ENCODE measurements at places on chromosomes 12 and 14.

DNA sequence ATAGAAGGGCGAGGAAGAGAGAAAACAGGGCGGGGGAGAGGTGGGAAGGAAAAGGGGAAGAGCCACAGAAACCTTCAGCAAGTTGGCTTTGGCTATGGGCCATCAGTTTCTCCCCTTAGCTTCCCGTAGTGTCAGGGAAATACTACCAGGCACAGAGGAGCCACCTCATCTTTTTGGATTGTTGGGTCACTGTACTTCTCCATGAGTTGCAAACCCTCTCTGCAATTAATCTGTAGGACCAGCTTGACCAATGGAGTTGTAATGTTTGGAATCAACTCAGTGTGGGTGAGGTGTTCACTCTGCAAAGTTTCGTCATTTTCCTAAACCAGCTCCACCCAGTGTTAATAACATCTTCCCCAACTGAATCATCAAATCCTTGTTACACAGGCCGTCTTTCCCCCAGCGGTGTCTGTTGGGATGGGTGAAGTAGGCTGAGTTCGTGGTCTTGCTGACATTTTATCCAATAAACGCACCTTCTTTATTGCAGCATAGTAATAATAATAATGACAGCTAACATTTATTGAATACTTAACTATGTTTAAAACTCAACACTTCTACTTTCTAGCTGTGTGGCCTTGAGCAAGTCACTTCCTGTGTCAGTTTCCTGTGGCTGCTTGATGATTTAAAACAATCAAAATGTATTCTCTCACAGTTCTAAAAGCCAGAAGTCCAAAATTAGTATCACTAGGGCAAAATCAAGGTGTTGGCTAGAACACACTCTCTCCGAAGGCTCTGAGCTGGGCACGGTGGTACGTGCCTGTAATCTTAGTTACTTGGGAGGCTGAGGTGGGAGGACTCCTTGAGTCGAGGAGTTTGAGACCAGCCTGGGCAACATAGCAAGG, 8.1 kb upstream of the GLTP start:
- peak; percentile 74 for DNase-seq

DNA sequence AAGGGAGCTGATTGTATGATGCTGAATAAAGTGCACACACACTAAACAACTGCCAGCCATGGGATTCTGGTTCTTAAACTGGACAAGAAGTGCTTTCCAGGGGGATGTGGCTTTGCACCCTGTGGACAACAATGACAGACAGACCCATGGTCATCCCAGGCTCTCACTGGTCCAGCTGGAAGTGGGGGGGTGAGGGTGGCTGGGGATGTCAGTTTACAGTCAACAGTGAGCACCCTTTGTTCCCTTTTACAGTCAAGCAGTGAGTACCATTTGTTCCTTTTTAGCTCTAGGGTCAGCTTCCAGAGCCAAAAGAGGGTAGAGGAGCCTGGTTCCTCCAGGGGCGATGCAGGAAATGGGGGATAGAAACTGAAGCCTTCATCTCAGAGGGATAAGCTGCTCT, 100.7 kb downstream of the SMOC1 start:
- DNase-seq: no peak

- DNase-seq: peak; percentile 14
Observed at GRCh38 chr12:51351913-51352532, 5.5 kb upstream of the CELA1 start.

DNA sequence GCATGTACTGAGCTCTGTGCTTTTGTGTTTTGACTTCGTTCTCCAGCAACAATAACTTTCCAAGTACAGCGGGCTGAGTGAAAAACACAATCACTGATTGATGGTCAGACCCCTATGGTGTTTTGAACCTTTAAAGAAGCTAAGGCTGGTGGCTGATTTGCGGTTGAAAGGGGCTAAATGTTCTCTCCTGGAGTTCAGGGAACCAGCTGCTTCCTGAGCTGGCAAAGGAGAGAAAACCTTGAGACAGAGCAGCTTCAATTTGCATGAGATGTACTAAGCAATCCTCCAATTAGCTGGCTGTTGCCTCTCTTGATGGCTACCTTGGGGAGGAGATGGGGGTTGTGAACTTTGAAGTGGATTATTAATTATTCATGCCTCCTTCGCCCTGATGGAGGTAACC, 546.7 kb upstream of the SEL1L start:
- DNase-seq: no peak

- DNase-seq: no peak
Observed at GRCh38 chr12:124238886-124239285, 56.0 kb upstream of the RFLNA start.

DNA sequence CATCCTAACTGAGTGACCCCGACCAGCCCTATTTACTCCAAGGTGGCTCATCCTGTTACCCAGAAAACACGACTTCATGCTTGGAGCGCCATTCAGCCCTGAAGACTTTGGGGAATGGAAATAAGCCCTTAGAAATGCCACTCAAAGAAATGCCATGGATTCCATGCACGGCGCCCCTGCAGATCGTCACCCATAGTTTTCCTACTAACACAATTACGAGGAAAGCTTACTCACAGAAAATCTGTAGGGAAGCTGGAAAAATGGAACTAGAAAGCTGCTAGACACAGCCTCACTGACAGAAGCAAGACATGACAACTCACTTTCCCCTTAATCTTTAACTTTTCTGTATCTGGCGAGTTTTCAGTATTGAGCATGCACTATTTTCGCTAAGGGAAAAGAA, 19.5 kb downstream of the NUAK1 start:
- DNase-seq: no peak

GRCh38 chr14:29858299-29858698, 69.3 kb downstream of the PRKD1 start:
- DNase-seq: no peak

DNA sequence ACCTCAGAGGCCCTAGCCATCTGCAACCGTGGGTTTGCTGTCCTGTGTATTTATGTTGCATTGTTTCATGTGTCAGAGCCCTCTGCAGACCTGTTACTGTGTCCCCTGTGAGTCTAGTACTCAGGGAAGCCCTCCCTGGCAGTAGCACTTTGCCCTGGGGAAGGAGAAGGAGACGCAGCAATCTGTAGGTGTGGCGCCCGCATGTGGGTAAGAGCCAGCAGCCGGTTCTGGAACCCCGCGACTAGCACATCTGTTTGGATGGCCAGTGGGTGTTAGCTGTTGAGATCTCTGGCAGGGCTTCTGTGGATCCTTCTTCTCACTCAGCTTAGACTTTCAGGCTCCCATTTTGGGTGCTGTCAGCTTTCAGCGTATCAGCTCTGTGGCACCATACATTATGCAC, 57.0 kb downstream of the TECPR2 start:
- DNase-seq: no peak

DNA sequence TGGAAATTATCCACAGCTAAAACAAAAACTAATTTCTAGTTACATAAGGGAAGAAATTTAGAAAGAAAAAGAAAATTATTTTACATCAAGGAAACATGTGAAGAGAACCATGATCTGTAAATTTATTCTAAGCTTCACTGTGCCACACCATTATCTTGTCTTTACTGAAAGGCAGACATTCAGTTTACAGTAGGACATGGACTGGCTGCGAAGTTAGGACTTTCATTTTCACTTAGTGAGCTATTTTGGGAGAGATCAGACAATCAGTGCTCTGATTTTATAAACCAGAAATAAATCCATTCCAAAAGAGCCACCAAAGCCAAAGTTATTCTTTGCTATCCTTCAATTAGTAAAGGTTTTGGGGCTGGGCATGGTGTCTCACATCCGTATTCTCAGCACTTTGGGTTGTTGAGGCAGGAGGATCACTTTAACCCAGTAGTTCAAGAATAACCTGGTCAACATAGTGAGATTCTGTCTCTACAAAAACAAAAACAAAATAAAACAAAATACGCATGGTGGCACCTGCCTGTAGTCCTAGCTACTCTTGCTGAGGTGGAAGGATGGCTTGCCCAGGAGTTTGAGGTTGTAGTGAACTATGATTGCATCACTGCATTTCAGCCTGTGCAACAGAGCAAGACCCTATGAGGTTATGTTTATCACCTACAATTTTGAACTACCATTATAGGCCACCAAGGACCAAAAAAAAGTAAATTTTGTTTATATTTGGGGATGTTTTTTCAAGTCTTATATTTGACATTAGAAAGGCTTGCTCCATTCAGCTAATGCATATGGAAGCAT, 1084.8 kb upstream of the ATXN7L3B start:
- no peak for DNase-seq

GRCh38 chr12:127785986-127786590, 480.9 kb upstream of the TMEM132C start:
- DNase-seq: no peak

GRCh38 chr12:107732365-107732764, 28.6 kb downstream of the PRDM4 start:
- no peak for DNase-seq

- no peak for DNase-seq
Observed at GRCh38 chr12:124474709-124475108, 92.7 kb downstream of the NCOR2 start.

DNA sequence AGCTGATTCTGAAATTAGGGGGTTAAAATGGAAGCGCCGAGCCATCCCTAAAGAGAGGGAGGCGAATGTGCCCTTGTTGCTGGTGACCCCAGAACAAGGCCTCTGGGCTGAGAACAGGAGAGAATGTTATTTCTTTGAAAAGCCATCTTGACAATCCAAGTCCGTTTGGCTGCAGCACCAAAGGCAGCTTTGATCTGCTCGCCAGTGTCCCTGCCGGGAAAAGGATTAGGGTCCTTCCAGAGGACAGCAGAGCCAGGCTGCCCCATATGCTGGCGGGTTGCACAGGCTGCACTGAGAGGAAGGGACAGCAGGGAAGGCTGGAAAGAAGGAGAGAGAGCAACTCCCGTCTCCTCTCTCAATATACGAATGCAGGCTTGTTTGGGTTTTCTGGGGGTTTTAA, 141.7 kb downstream of the TMEM132C start:
- DNase-seq: no peak

Measured in MG63 (cell line).